Stimulated activated CD8-positive, alpha-beta memory T cell treated with anti-CD3 and anti-CD28 coated beads, Interleukin-4, amount 100 ng/mL, for 1 hour (primary cell): ENCODE measurements at places on chromosomes 13 and 19.
A peak's percentile ranks its signal among the peaks of the same experiment; 100 is the strongest.

DNA sequence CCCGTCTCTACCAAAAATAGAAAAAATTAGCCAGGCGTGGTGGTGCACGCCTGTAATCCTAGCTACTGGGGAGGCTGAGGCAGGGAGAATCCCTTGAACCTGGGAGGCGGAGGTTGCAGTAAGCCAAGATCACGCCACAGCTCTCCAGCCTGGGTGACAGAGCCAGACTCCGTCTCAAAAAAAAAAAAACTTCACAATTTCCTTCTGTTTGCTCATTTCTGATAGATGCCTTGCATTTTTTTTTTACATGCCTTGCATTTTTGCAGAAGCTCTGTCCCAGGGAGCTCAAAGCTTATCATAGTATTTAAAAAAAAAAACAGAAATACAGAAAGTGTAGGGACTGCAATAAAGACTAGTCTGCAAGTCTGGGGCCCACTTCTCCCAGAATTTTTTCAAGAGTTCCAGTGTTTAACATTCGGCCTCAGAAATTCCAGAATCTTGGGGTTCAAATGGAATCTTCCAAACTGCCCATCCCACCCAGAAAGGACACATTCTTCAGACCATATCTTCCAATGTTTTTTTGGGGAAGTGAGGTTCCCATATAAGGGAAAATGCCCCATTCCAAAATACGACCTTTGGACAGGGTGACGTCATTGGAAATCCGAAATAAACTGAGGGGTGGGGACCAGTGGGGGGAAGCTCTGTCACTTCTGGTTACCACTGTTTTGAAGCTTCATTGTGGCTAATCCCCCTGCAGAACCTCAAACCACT lies 17.2 kb upstream of the RAB8A start:
- DNase-seq: no peak

GRCh38 chr13:113557013-113557412 lies 27.5 kb upstream of the TFDP1 start:
- DNase-seq: no peak

GRCh38 chr19:19546751-19547162 lies 8.7 kb downstream of the CILP2 start:
- no peak for DNase-seq

DNA sequence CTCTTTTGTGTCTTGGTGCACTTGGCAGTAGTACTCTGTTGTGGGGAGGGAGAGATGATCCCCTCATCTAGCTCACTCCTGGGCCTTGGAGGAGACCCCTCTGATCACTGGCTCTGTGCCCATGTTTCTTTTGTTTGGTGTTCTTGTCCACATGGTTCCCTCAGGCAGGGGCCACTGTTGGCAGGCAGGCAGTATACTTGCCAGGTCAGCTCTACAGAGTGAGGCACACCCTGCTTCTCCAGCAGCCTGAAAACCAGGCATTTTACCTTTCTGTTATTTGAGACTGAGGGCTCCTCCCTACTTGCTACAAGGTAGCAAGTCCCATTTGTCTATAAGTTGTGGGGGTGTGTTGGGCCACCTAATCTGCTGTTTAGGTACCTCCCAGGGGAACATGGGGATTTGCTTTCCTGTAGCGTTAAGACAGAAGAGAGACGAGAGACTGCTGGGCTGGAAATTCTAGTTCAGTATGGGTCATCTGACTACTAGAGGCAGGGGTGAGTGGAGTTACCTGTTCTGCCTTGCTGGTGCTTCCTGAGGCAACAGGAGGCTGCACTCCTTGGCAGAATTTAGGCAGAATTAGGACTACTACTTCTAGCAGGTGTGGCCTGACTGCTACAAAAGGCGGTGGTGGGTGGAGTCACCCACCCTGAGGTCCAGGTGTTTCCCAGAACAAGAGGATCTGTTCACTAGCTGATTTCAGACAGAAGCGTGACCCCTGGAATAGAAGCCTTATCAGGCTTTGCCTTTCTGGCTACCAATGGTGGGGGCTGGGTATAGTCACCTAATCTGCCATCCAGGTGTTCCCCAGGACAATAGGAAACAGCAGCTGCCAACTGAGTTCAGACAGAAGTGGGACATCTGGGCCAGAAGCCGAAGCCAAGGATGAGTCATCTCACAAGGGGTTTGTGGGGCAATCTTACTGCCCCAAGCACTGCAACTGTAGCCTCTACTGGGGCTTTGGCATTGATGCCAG lies 843.0 kb upstream of the ATXN8OS start:
- DNase-seq: no peak

DNA sequence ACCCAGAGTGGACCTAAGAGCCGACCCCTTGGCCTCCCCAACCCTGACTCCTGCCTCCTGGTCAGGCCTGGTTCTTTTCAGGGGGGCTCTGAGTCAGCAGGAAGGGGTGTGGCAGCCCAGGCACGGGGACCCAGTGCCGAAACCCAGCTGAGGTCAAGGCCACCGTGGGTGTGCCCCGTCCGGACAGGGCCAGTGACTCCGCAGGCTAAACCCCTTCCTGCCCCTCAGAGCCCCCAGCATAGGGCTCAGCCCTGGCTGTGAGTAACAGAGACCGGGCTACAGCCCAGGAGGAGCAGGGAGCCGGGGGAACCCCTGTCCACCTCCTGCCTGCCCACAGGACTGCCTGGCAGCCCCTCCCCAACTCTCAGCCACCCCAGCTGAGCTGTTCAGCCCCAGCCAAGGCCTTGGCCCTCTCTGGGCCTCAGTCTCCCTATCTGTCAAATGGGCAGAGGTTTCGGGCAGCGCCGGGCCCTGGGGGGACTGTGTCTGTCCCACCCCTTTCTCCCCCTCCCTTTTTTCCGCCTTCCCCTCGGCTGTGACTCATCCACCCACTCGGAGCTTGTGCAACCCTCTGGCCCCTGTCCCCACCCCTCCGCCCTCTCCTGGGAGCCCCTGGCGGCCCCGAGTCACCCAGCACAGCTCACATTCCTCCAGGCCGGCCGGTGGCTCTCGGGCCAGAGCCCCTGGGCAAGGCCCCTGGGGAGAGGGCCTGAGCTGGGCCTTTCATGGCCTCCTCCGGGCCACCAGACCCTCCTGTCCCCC lies 8.6 kb downstream of the ZBTB7A start:
- peak; percentile 36 for DNase-seq

GRCh38 chr13:42788601-42789000 lies 7.2 kb downstream of the FAM216B start:
- no peak for DNase-seq

DNA sequence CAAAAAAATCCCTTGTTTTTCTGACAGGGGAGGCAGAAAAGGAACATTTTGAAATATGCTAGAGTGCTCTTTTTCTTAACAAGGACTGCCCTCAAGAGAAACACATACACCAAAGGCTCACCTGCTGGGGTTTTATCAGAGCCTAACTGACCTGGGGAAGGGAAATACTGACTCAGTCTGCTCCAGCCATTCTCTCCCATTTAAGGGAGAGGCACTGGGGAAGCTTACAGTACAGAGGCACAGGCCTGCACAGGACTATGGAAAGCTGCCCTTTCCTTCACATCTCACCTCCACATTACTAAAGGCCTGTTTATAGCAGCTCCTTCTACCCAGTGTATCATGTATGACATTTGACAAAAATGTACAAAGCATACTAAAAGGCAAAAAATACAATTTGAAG lies 30.3 kb downstream of the TNFRSF19 start:
- DNase-seq: no peak

DNA sequence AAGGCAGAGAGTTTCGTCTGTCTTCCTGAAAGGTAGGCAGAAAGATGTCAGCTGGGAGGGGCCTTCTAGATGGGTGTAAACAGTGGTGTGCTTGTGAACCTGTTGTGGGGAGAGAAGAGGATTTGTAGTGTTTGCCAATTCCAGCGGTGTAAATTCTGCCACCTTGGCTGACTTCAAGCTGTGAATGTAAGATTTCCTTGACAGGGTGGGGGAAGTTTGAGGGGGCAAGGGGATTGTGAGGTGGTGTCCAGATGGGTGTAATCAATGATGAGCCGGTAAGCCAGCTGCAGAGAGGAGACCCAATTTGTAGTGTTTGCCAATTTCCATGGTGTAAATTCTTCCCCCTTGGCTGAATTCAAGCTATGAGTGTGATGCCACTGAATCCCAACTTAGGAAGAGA lies 61.0 kb upstream of the ADGRE5 start:
- DNase-seq: no peak
